CD4-positive, alpha-beta T cell treated with Interleukin-15 for 4 hours (primary cell): ENCODE measurements at places on chromosomes 5 and 9.

- DNase-seq: no peak
These were observed 75.3 kb downstream of the FBXW11 start for GRCh38 chr5:171931163-171931562.

DNA sequence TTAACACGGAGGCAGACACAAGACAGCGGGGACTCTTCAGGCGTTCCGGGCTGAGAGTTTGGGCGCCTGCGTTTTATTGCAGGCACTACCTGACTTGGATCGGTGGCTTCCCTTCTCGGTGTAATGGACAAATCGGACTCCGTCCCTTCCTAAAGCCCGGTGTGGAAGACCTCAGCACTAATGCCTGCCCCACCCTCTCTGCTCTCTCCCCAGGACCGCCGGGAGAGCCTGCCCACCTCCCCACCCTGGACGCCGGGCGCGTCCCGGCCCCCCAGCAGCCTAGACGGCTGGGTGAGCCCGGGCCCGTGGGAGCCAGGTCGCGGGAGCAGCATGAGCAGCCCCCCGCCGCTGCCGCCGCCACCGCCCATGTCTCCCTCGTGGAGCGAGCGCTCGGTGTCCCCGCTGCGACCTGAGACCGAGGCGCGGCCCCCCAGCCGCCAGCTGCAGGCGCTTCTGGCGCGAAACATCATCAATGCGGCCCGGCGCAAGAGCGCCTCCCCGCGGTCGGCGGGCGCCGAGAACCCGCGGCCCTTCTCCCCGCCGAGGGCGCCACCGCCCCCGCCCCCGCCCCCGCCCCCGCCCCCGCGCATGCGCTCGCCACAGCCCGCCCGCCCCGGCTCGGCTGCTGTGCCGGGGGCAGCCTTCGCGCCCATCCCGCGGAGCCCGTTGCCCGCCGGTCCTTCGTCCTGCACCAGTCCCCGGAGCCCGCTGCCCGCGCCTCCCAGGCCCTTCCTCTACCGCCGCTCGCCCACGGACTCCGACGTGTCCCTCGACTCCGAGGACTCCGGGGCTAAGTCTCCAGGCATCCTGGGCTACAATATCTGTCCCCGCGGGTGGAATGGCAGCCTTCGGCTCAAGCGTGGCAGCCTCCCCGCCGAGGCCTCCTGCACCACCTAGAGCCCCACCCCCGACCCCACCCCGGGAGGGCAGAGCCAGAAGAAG lies 4.6 kb upstream of the MYOZ3 start:
- DNase-seq: peak; percentile 84

DNA sequence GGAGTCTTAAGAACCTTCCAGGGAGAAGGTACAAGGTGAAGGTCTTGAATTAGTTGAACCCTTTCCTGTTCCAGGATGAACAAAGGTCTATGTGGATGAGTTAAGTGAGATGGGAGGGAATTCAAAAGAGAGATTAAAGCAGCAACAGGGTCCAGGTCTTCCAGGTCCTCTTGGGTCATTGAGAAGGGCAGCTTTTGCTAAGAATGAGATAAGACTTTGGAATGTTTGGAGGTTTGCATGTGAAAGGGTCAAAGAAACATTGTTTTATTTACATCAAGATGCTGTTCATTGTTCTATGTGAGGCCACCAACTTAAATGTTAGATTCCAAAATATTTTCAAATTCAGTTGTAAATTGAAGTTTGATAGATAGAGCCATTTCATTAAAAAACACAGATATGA lies 463.9 kb downstream of the ANXA1 start:
- no peak for DNase-seq

DNA sequence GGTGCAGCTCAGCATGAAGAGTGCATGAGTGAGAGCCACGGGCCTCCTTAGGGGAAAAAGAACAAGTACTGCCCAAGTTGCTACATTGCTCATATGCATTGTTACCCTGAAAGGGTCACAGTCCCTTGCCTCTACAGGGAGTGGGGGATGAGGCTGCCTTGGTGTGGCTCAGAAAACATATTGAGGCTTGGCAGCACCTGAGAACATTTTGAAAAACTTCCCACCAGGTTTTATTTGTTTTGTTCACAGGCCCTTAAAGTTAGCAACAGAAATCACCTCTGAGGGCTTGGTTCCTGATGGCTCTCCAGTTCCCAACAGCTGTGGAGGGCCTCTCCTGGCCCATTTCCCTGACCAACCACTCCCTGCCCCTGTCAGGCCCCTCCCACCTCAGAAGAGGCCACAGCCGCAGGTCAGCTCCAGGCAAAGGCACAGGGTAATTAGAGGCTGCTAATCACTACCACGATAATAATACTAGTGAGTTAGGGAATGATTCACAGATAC lies 90.7 kb upstream of the ADRA1B start:
- DNase-seq: no peak

GRCh38 chr9:14992081-14992480 lies 81.9 kb upstream of the FREM1 start:
- DNase-seq: peak; percentile 28

- no peak for DNase-seq
These were observed 500 bp upstream of the ZNF883 start for GRCh38 chr9:113012492-113012891.

- DNase-seq: no peak
These were observed 361.2 kb downstream of the NPR3 start for GRCh38 chr5:33072296-33072695.

DNA sequence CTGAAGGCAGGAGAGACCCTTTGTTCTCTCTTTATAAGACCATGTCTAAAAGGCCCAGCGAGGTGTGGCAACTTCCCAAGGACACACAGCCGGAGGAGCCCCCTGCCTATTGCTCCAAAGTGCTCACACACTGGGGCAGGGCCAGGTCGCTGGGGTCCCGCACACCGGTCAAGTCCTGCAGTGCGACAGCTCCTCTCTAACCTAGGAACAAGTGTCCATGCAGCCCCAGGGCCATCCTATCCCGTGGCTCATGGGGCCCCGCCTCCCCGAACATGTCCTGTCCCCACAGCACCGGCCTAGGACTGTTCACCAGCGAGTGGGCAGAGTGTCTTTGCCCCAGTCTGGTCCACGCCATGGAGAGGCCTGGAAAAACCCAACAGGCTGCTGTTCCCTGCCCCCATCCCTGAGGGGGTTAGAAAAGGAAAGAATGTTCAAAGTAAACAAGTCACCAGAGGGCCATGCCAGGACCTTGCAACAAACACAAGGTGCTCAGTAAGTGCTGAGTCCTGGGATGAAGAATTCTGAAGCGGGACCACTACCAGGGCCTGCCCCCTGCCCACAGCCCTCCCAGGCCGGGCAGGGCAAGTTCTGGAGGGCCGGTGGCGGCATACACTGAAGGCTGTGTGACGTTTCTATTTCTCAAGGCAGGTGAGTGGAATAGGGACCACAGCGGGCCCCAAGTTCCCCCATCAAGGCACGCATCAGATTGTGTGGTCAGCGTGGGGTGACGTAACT lies 938 bp downstream of the NINJ1 start:
- peak; percentile 40 for DNase-seq

- DNase-seq: no peak
These were observed 69.0 kb downstream of the ADAMTSL1 start for GRCh38 chr9:18542837-18543405.

DNA sequence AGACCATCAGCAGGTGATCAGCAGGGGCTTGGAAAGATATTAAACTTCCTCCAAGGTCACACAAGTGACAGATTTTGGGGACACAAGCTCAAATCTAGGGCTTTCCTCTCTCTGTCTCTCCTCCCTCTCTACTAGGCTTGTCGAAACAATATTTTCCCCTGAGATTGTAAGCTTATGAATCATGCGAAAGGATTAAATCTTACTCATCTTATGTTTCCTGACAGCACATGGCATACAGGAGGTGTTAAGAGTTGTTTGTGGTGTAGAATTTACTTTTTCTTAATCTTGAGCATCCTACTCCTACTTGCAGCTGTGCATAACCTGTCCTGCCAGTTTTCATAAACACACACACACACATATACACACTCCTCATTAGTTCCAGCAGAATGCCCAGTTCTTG lies 186.3 kb downstream of the MARCHF11 start:
- no peak for DNase-seq

DNA sequence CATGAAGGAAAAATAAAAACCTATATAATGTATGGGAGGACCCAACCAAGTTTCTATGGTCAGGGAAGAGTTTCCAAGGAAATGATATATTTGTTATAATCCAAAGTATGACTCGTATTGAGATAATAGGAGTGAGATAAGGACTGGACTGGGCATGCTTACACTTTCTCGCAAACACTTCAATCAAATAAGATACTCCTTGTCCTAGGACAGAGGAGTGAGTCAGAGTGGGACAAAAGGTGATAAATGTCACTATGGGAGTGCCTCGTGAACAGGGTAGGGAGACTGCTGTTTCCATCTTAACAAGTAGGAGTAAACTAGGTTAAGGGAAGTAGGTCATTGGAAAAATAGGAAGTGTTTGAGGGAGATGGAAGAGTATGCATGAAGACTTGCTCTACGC lies 47.2 kb downstream of the MACIR start:
- DNase-seq: no peak

DNA sequence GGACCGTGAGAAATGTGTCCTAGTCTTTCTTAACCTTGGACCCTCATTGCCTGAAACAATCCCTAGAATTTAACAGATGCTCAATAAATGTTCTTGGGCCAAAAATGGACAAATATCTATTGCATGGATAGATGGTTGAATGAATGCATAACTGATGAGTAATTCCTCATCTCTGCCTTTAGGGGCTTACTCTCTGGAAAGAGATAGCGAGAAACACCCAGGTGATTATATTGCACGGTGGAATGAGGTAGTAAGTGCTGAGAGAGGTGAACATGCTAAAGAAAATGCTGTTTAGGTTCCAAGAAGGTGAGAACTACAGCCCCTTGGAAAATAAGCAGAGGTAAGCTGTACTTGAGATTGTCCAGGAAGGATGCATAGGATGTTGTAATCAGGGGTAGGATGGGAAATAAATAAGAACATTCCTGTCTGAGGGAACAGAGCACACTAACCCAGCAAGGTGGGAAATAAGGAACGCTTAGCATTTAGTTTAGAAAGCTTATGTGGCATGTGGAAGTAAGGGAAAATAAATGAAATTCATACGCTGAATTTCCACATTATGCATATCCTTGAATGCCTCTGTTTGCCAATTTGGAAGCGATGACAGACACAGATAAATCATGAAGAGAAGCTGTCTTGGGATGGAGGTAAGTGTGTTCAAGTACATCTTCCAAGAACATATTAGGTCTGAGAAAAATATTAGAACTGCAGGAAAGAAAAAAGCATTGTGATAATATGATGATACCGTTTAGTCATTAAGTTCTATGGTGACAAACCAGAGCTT lies 426.6 kb downstream of the ARHGEF28 start:
- DNase-seq: no peak

DNA sequence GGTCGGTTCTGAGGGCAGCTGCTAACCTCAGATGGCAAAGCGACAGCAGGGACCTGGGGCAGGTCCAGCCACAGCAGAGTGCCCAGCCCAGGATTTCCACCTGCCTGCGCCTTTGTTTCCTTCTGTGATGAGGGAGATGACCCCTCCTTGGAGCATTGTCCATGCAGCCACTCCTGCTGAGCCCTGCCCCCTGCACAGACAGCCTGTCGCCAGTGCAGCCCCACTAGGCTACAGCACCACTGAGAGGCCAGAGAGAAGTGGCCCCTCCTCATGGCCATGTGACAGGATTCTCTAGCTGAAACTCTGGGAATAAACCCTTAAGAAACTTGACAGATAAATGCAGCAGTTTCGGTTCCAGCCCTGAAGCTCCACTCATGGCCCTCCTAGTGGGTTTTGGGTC lies 10.5 kb upstream of the MRNIP start:
- DNase-seq: no peak

- no peak for DNase-seq
These were observed 96.5 kb upstream of the RPS23 start for GRCh38 chr5:82374637-82375036.

- DNase-seq: no peak
These were observed 146.2 kb downstream of the RGS3 start for GRCh38 chr9:113609562-113610318.

DNA sequence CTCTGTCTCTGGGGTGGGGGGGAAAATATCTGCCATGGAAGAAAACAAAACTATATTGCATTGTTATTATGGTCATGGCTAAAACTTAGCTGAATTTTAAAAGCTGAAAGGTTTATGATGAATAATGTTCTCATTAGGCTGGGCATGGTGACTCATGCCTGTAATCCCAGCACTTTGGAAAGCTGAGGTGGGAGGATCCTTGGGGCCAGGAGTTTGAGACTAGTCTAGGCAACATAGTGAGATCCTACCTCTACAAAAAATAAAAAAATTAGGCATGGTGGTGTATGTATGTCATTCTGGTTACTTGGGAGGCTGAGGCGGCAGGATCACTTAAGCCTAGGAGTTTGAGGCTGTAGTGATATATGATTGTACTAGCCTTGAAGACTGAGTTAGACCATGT lies 44.5 kb downstream of the IPO11 start:
- no peak for DNase-seq

DNA sequence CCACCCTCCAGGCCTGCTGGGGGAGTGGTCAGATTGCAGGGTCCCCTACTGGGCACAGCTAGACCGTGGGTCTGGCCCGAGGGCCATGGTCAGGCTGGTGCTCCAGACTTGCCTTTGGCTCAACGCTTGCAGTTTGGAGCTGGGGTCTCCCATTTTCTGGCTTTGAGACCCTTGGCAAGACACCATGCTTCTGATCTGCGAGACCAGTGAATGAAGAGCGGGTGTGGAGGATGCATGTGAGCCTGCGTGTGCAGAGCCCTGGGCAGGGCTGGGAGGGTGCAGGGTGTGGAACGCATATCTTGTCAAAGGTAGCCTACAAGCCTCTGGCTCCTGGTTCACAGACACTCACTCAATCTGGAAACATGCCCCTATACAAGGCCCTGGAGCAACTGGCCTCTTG lies 6.1 kb upstream of the MRNIP start:
- DNase-seq: no peak
